ENCODE measurements at places on chromosomes 13 and 19.

- peak; percentile 7 for DNase-seq
Observed at GRCh38 chr13:42836930-42837690, 55.7 kb downstream of the FAM216B start.

DNA sequence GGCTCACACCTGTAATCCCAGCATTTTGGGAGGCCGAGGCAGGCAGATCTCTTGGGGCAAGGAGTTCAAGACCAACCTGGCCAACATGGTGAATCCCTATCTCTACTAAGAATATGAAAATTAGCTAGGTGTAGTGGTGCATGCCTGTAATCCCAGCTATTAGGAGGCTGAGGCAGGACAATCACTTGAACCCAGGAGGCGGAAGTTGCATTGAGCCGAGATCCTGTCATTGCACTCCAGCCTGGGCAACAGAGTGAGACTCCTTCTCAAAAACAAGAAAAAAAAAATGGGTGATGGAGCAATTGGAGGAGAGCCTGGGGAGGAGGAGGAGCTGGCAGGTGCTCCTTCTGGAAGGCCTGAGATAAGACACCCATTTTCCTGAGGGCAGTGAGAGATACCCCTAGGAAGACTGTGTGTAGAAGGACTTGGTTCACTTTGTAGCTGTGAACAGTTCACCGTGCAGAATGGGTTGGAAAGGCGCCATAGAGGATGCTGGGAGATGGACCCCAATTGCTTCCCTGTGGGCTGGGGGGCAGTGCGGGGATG lies 8.7 kb upstream of the CARM1 start:
- no peak for DNase-seq

- no peak for DNase-seq
Observed at GRCh38 chr19:2603334-2603733, 99.2 kb downstream of the GNG7 start.

DNA sequence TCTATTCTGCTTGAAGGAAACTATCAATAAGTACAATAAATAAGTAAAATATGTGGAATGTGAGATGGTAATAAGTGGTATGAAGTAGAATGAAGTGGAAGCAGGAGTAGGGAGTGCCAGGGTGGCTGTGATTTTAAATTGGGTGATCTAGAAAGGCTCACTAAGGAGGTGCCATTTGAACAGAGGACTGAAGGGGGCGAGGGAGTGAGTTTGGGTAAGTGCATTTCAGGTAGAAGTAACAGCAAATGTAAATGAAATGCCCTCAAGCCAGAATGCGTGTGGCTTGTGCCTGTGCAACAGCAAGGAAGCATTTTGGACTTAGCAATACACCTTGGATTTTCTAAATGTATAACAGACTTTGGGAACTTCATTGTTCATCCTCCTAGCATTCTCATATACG lies 77.1 kb downstream of the CCNA1 start:
- DNase-seq, result no peak

- DNase-seq, result no peak
Observed at GRCh38 chr19:39390451-39390750, 505 bp downstream of the PAF1 start.

DNA sequence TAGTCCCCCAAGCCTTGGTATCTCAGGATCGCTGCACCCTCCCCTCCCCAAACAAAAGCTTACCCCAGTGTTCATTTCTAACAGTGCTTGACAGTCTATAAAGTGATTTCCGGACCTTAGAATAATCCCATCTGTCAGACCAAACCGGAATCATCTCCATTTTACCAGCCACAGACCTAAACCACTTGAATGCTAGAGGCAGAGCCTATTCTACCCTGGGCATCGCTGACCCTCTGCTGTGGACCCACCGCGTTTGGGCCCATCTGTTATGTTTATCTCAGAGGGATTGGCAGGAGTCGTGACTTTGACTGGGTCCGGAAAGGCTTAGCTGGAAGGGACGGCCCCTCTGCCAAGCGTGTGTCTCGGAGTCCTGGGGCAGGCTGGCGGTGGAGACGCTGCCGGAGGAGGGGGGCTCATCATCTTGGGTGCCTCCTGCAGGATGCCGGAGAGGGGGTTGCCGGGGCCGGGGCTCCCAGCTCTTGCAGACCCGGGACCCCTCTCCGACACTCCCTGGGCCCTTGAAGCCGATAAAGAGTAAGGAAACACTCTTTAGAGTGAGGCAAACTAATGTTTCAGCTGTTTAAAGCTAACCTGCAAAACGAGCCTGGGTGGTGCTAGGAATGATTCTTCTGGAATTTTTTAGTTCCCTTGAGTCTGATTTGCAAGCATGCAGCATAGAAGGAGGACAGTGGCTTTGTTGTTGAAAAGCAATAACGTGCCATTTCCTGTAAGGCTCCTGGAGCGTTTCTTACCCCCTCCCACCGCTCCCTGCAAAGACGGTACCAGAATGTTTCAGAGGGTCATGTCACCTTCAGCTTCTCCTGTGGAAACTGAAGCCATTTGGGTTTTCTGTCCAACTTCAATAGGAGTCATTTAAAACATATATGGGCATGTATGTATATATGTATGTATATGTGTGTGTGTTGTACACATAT lies 1.3 kb downstream of the SLC25A42 start:
- DNase-seq, result peak; percentile 27

DNA sequence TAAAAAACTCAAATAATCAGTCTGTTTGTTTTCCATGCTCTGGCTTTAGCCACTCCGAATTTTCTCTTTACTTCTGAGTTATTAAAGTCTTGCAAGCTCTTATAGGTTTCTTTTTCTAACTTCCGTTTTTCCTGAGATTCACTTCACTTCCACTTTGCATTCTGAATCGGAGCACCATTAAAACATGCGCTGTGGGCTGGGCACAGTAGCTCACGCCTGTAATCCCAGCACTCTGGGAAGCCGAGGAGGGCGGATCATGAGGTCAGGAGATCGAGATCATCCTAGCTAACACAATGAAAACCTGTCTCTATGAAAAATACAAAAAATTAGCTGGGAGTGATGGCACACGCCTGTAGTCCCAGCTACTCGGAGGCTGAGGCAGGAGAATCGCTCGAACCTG lies 357.9 kb downstream of the SLITRK6 start:
- DNase-seq, result no peak

Data from suppressor macrophage (primary cell).